ENCODE measurements at places on chromosomes 2 and 18.

- DNase-seq, result no peak
Observed at GRCh38 chr18:49072940-49073339, 122.2 kb upstream of the SMAD7 start.

- DNase-seq, result no peak
Observed at GRCh38 chr2:42132191-42132965, 36.8 kb upstream of the EML4 start.

- DNase-seq, result no peak
Observed at GRCh38 chr18:4394700-4395099, 60.4 kb downstream of the DLGAP1 start.

- DNase-seq, result no peak
Observed at GRCh38 chr18:23277399-23277798, 142.1 kb downstream of the CABLES1 start.

DNA sequence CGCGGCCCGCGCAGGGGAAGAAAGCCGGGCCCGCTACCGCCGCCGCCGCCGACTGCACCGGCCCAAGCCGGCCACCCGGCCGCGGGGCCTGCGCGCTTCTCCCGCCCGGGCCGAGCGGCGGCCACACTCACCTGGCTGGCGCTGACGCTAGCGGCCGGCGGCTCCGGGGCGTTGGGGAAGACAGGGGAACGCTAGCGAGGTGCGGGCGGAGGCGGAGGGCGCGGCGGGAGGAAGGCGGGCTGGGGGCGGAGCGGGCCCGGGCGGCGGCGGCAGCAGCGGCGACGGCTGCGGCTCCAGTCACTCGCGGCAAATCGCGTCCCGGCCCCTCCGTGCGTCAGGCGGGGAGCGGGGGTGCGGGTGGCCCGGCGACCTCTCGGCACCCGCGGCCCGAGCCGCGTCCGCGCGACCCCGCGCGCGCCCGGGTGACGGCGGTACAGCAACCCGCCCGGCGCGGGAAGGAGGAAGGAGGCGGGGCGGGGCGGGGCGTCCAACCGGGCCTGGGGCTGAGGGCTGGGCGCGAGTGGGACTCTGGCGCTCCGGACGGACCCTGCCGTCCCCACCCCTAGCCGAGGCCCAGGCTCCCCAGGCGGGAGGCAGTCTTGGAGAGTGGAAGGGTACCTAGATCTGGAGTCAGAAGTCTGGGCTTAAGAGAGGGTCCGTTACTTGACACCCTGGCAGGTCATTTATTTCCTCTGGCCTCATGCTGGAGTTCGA lies at the start of gene SESTD1:
TSS of gene SESTD1 (minus strand) at position 465 of the 714 bp plus-strand sequence. CDS start 72,991 bp downstream, outside the sequence.
- peak; percentile 43 for DNase-seq

GRCh38 chr2:39325966-39326365 lies 82.2 kb upstream of the CDKL4 start:
- DNase-seq, result no peak

DNA sequence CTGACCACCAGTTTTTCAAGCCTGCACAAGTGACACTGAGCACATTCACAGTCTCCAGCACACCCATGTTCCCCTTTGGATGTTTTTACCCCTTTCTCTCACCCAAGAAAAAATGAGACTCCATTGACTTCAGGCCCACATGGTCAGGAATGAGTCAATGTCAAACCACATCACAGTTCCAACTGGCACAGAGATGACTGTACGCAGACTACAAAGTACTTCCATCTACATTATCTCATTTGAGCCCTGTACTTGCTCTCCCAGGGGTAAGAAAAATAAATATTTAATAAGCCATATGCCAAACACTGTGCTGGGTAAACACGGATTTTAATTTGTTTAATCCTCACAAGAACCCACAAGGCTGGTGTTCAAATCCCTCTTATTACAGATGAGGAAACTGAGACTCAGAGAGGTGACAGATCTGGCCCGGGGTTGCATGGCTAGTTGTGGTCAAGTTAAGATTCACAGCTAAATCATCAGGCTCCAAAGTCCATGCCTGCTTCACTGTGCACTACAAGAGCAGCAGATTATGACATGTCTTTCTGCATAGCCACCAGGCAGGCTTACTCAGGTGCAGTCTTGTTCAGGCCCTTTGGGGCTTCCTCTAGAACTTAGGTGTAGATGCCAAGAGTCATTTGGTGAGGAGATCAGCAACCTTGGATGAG lies 106.1 kb downstream of the TXNL1 start:
- no peak for DNase-seq

DNA sequence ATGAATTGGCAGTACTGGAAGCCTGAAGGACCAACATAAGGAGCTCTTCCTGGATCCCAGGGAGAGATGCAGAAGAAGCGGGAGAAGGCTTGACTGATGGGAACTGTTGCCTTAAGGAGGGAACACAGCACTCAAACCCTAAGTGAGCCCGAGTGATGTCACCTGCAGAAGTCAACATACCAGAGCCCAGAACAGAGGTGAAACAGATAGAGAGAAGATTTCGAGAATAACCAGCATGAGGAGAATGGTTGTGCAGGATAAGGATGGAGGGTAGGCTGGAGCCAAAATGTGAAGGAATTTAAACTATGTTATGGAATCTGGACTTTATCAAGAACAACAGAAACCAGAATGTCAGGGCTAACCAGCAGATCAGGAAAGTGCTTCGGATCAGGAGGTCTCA lies 463.1 kb upstream of the DDX18 start:
- DNase-seq, result no peak

DNA sequence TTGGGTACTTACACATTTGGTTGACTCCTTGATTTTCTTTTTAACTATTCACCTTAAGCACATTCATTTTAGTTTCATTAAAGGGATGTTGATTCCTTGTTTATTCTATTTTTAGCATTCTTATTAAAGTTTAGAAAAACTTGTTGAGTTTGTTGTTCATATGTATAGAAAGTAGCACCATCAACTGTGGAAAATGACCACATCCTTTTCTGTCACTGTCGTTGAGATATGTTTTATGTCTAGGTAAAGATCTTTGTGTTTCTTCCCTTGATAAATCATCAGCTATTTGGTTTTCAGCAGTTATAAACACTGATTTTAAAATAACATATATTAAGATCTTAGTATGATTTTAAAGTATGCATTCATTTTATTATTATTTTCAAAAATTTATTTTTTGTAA lies 25.1 kb downstream of the SLC39A10 start:
- DNase-seq, result no peak

- DNase-seq, result no peak
Observed at GRCh38 chr2:78029392-78029995, 507.3 kb upstream of the LRRTM4 start.

- DNase-seq, result no peak
Observed at GRCh38 chr2:239190361-239190760, 210.5 kb downstream of the HDAC4 start.

- DNase-seq, result no peak
Observed at GRCh38 chr2:70801607-70802263, 11.3 kb upstream of the FIGLA start.

- peak; percentile 30 for DNase-seq
Observed at GRCh38 chr2:160157861-160158829, 41.9 kb downstream of the ITGB6 start.

DNA sequence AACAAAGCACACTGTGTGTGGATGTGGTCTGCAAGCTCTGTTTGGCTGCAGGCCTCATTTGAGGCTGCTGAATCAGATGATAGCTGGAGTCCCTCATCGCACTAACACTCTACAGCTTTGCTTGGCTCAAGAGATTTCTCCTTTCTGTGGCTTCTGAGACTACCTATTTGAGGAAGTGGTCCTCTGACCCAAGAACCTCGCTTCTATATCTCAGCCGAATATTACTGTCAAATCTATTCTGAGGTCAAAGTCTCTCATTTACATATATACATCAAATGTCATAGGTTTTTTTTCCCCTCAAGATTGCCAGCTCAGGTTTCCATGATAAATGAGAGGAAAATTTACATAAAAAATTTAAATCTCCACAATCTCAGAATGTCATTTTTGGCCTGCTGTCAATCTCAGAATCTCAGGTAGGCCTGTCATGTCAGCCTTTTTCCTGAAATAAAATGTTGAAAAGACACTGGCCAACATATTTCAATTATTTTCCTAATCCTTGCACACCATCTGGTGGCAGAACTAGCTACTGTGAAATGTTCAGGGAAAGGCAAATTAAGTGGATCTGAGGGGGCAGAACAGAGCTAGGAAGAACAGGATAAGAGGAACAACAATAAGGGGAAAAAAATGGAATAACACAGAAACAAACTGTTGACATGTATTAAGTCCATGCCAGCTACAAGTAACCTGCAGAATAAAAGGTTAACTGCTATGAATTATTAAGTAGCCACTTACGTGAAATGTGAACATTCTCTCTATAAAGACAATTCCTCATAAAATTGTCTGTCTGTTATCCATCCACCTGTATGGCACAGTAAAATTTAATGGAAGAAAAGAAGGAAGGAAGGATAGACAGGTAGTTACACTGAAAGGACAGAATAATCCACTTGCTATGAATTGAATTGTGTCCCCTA lies 39.3 kb downstream of the AP1S3 start:
- DNase-seq, result peak; percentile 45

DNA sequence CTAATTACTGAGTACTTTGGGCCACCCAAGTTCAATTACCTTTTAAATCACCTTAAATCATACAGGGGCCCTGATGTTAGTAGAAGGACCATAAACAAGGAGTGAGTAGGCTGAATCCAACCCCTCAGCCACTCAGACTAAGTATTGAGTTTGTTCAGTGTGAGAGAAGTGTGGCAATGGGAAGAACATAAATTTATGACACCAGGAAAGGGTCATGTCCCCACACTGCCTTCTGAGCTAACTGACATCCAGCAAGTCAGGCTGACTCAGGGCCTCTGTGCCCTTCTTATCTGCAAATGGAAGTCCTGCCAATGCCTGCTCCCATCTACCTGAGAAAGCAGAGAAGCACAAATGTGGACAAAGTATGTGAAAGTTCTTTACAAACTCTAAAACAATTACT lies 12.9 kb downstream of the PLEKHM3 start:
- no peak for DNase-seq

GRCh38 chr2:75200140-75201096 lies 1.1 kb upstream of the TACR1 start:
- no peak for DNase-seq

DNA sequence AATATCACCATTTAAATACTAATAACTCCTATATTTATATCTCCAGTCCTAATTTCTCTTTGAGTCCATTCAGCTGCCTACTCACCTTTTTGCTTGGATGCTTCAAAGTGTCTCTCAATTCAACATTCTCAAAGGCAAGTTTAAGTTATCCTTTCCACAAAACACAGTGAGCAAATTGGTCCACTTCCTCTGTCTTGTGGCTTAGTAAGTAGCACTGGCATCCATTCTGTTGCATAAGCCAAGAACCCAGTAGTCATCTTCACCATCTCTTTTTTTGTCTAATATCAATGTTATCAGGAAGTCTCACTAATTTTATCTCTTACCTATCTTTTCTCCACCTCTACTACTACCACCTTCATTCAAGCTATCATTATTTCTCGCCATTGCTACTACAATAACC lies 27.4 kb upstream of the IL1RL1 start:
- no peak for DNase-seq

GRCh38 chr2:182300608-182301007 lies 126.2 kb downstream of the PDE1A start:
- no peak for DNase-seq

- no peak for DNase-seq
Observed at GRCh38 chr2:70523996-70524965, 29.3 kb downstream of the TGFA start.

DNA sequence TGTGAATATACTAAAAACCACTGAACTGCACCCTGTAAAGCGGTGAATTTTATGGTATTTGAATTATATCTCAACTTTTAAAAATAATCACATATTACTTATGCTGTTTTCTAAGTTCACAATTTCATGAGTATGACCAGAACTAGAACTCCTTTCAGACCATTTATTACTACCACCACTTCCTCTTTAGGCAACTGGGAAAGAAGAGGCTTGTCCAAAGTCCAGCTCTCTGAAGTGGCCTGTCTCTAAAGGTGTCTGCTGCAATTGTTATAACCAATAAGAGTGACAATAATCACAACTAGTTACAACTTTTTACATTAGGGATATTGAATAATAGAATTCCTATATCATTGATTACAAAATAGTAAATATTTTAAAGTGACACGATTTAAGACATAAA lies 267.9 kb upstream of the PIK3C3 start:
- no peak for DNase-seq

- DNase-seq, result no peak
Observed at GRCh38 chr2:231277962-231278361, 79.5 kb downstream of the ARMC9 start.

GRCh38 chr2:172855588-172855987 lies 119.9 kb downstream of the RAPGEF4 start:
- no peak for DNase-seq

- no peak for DNase-seq
Observed at GRCh38 chr18:2618009-2618408, 37.5 kb upstream of the SMCHD1 start.

DNA sequence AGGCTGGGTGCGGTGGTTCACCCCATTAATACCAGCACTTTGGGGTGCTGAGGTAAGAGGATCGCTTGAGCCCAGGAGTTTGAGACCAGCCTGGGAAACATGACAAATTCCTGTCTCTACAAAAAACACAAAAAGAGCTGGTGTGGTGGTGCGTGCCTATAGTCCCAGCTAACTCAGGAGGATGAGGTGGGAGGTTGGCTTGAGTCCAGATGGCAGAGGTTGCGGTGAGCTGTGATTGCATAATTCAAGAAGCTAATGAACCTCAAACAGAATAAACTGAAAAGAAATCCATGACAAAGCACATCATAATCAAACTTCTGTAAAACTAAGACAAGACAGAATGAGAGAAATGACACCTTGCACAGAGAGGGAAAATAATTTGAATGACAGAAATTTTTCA lies 54.8 kb downstream of the SEMA4F start:
- no peak for DNase-seq

- no peak for DNase-seq
Observed at GRCh38 chr18:23479829-23480505, 23.3 kb upstream of the RMC1 start.

GRCh38 chr2:43406651-43407279 lies 180.4 kb upstream of the ZFP36L2 start:
- DNase-seq, result no peak

- no peak for DNase-seq
Observed at GRCh38 chr18:42113529-42114191, 158.6 kb downstream of the PIK3C3 start.

GRCh38 chr2:70999362-70999761 lies 4.7 kb upstream of the TEX261 start:
- no peak for DNase-seq

- DNase-seq, result no peak
Observed at GRCh38 chr18:8656232-8656631, 47.0 kb downstream of the RAB12 start.

- DNase-seq, result no peak
Observed at GRCh38 chr2:138794724-138795123, 14.5 kb upstream of the NXPH2 start.

- DNase-seq, result no peak
Observed at GRCh38 chr2:10028988-10029874, 14.1 kb upstream of the KLF11 start.
